Activated naive CD4-positive, alpha-beta T cell treated with anti-CD3 and anti-CD28 coated beads, Interleukin-2, amount 50 U/mL, for 72 hours (primary cell): ENCODE measurements at places on chromosomes 4 and X. TPM values are rescaled to one million over a fixed set of nuclear protein-coding genes. Genes with fewer than 3 reads are reported as not detected.

The ZNF185 gene
- total RNA-seq = 2.3 TPM

The STPG2 gene
- 0.19 TPM for total RNA-seq

GRCh38 chr4:81845761-81846160, 374.1 kb upstream of the RASGEF1B start:
- DNase-seq = no peak

GRCh38 chrX:146224442-146224841, 406.8 kb downstream of the SLITRK2 start:
- no peak for DNase-seq

DNA sequence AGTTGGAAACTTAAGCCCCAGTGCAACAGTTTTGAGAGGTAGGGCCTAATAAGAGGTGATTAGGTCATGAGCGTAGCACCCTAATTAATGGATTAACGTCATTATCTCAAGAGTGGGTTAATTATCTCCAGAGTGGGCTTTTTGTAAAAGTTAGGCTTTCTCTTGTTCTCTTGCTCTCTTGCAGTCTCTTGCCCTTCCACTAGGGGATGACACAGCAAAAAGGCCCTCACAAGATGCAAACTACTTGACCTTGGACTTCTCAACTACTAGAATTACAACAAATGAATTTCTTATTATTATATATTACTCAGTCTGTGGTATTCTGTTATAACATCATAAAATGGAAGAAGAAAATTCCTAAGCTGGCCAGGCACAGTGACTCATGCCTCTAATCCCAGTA, 22.1 kb upstream of the NDST3 start:
- no peak for DNase-seq

DNA sequence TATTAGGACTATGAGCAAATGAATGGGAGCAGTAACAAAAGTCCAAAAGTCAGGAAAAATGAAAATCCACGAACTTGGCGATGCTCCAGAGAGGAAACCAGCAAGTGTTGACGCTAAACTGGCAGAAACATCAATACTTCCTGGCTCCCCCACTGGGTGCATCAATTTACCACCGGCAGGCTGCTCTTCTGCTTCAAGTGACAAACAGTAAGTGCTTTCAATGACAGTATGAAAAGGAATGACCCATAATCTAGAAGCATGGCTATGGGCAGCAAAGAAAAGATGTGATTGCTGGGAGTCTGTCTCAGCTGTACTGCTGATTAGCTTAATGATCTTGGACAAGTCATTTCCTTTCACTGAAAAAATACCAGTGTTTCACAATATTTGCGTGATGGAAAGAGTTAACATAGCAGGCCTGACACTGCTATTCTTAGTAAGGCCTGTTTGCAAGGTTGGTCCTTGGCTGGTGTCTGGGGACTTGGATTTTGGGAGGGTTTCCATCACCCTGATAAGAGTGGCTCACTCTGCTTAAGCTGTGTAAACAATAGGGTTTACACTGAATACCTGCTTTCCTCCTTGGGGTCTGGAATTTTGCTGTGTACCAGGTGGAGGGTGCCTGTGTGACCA, 8.7 kb downstream of the ATP11C start:
- no peak for DNase-seq
